ENCODE measurements at places on chromosomes 4 and X.

GRCh38 chr4:47075262-47075661, 43.9 kb downstream of the GABRB1 start:
- DNase-seq: no peak

- DNase-seq: no peak
Observed at GRCh38 chr4:1172971-1173757, 781 bp upstream of the SPON2 start.

DNA sequence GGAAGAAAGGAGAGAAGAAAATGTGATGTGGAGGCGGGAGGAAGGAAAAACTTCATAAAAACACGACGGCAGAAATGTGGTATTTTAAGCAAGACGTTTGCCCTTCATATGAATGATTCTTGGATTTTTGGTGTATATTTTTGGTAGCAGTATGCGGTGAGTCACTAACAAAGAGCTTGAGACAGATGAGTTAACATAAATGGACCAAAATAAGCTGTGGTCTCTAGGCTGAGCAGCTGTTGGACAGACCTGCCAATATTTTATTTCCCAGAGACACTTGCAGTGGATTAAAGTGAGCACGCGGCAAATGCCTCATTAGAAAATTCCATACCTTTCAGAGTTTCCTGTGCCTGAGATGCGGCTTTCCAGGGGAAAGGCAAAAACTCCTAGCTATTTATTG, 43.1 kb upstream of the RPS6KA3 start:
- DNase-seq: no peak

DNA sequence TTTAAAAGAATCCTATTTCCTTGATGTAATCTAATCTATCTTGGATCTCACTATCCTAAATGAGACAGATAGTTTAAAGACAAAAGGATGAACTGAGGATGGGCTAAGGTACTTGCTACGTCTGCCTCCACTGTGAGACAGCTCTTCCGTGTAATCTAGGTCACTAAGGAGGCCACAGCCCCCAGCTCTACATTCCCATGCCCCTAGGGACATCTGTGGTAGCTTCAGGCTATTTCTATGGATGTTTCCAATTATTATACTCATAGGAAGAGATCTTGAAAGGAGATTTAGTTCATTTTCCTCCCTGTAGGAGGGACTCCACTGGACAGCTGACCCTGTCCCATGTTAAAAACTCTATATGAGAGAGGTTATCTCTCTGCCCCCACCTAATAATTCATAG, 140.8 kb upstream of the TRPC5 start:
- no peak for DNase-seq

DNA sequence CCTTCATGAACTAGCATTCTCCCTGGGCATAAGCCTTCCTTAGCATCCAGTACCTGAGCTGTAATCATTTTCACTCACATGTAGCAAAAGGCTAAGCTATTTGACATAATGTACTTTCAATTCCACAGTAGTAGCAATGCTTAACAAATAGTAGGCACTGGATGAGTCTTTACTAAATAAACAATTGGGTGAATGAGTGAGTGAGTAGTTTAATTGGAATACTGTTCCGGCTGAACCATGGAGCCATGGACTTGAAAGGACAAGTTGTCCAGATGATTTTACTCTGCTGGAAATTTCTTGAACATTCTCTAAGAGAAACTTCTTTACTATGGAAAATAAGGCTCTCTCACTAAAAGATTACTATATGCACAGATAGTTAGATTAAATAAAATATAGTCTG, 159.3 kb downstream of the FAM47B start:
- no peak for DNase-seq

DNA sequence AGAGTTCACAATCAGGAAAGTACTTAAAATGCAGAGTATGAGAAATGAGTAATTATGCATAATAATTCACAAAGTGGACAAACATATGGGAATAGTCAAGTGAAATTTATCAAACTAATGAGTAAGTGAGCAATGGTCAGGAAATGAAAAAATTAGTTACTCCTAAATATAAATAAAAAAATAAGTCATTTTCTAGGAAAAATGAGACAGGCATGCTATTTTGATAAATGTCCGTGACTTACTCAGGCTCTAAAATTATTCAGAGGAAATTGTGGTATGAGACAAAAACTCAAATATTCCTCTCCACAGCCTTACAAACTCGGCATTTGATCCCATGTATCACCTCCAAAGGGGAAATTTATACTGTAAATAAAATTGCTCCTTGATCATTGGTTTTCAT, 181.2 kb downstream of the COX18 start:
- no peak for DNase-seq

DNA sequence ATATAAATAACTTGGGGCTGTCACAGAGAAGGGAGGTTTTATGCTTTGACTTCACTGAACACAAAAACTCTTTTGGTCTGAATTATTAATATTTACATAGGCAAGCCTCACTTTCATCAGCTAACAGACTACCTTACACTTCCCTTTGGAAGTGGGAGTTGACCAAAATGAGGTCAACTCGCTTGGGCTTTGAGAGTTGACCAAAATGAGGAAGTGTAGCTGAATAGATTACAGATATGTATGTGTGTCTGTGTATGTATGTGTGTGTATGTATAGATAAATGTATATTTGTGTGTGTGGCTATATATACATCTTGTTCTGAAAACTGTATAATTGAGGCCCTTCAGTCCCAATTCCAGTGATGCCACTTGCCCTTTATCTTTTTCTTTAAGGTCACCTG, 113.3 kb upstream of the IL13RA1 start:
- no peak for DNase-seq

GRCh38 chr4:184896868-184897715, 71.3 kb upstream of the ACSL1 start:
- DNase-seq: no peak

DNA sequence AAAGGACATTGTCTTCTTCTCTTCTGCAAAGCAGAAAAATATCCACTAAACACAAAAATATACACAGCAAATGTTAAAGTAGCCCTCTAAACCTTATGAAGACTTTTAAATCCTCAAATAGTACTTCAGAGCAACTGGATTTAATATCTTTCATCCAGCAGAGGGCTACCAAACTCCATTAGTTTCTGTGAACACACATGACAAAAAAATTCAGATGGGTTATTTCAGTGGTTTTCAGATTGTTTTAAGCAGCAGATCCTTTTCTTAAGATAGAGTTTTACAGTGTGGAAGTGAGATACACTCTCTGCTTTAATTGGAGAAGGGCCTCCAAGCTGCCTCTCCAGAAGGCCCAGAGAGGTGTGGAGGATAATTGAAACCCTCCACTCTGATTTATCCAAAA, 56.7 kb downstream of the ANK2 start:
- no peak for DNase-seq

DNA sequence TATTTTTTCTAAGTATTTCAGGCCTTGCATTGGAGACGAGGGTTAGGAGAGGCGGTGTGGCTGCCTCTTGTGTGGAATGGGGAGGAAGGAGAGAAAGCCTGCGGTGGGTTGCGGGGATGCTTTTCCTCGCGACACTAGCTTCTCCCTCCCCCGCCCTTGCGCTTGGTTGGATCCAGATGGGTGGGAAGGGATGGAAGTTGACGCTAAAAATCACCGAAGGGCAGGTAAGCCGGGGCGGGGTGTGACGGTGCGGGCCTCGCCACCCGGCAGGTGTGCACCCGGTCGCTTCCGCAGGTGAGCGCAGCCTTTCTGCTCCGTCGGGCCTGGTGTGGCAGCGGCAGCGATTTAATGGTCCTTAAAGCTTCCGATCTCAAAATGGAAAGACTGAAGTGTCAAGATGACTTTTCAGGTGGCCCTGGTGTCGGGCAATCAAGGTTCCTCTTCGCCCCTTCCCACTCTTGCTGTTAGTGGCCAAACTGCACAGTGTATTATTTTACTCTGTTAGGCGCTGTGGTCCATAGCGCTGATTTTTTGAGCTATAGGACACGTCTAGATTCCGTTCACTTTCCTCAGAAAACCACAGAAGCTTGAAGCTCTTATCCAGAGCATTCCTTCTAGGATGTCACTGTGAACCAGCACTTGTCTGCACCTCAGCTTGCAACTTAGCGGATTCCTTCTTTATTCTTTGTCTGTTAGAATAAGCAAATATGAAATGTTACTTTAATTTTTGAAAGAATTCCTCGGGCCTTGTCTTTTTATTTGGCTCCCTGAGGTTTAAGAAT, 765 bp downstream of the ENOPH1 start:
- DNase-seq: no peak

- no peak for DNase-seq
Observed at GRCh38 chrX:106613277-106613676, 1.5 kb downstream of the RADX start.

GRCh38 chr4:5465529-5465928, 242.8 kb downstream of the EVC2 start:
- no peak for DNase-seq

- DNase-seq: no peak
Observed at GRCh38 chr4:118289794-118290193, 63.0 kb downstream of the PRSS12 start.

DNA sequence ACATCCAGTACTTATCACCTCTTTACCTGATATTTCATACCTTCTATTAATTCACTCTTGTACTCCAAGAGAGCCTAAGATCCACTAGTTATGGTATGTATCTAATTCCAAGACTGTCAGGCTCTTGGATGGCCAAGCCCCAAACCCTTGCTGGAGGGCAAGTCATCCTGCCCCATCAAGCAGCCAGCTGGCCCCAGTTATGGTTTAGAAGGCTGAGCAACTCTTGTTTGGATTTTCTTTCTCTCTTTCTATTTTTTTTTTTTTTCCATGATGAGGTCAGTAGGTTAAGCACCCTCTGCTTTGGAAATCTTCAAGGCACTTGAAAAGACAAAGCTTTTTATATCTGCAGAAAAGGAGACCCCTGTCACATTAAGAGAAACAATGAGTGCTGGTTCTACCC, 10.9 kb upstream of the FGF16 start:
- DNase-seq: no peak

GRCh38 chr4:174523025-174523693, 871 bp upstream of the HPGD start:
- DNase-seq: no peak

GRCh38 chrX:64976673-64977040, 407 bp upstream of the ZC4H2 start:
- DNase-seq: no peak

- no peak for DNase-seq
Observed at GRCh38 chrX:151161690-151162089, 14.7 kb upstream of the GPR50 start.

DNA sequence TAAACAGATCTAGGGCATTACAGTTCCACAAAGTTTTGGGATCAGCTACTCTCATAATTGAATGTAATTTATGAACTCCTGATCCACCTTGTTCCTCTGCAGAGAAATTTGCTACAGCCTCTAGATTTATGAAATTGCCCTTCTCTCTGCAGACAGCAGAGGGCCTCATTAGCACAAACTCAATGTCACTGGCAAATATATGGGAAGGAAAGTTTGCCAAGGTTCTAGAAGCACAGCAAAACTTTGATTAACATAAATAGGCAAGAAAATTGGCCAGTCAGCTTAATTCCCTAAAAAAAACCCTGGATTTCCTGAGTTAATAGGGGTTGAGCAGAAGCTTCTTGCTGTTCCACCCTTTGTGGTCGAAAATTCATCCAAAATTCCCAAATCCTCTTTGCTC, 31.5 kb downstream of the PRPS1 start:
- DNase-seq: no peak

- DNase-seq: no peak
Observed at GRCh38 chr4:70728091-70728490, 6.3 kb downstream of the RUFY3 start.

GRCh38 chr4:152697284-152698088, 17.7 kb upstream of the TMEM154 start:
- no peak for DNase-seq

GRCh38 chrX:7841084-7841805, 1.7 kb upstream of the VCX start:
- no peak for DNase-seq

DNA sequence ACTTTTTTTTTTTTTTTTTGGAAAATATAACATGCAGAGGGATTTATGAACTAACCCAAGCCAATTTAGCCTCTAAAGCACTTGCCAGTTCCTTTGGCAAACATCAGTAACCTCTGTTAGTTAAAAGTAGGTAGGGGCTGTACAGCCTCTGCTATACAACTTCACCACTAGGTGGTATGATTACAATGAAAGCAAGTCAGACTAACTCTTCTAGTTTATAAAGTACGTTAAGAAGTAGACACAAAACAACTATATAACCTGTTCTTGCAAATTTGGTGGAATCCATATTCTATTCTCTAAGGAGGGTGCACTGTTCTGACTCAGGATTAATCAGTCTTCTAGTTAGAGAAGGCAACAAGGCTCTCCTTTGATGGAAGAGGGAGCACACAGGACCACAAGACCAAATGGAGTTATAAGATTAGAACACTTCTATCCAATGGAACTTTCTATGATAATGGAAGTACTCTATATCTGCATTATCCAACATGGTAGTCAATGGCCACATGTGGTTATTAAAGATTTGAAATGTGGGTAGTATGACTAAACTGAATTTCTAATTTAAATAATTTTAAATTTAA, 12.8 kb downstream of the AIMP1 start:
- no peak for DNase-seq

GRCh38 chrX:39451046-39451445, 646.7 kb downstream of the BCOR start:
- no peak for DNase-seq

DNA sequence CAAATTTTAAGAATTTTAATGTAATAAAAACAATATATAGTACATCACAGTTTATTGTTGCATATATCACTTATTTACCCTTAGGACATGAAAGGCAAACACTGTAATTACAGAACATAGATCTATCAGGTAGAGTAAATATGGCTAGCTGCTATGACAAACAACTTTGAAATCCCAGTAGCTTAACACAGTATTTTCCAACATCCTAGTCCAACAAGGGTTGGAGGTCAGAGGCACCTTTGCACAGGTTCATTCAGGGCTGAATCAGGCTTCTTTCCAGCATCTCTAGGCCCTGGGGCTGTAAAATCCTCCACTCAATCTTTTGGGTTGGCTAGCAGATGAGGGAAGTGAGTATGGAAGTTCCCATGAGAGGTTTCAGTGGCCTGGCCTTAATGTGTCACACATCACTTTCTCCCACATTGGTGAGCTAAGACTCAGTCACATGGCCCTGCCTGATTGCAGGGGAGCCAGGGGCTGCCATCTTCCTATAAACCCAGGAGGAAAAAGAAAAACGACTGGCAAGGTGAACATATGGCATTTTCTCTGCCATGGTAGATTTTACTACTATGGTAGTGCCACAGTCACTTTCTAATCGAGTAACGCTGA, 32.9 kb downstream of the HERC6 start:
- DNase-seq: no peak

DNA sequence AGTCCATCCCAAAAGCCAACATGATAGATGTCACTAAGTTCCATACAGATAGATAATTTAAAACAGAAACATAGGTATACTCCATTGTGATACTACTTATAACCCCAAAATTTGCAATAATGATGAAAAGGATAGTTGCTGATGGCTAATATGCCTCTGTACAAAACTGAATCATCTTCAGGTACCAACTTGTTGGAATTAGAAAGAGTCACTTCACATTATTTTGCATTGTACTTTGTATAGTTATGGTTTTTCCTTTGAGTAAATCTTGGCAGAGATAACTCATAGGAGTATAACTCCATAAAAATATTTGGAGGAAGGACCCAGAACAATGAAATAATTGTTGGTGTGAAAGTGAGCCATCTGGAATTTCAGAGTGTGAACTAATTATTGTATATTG, 17.6 kb downstream of the GIMD1 start:
- no peak for DNase-seq

- DNase-seq: no peak
Observed at GRCh38 chr4:156998500-156999174, 27.0 kb upstream of the PDGFC start.
